ENCODE measurements at places on chromosomes 7 and 10.

DNA sequence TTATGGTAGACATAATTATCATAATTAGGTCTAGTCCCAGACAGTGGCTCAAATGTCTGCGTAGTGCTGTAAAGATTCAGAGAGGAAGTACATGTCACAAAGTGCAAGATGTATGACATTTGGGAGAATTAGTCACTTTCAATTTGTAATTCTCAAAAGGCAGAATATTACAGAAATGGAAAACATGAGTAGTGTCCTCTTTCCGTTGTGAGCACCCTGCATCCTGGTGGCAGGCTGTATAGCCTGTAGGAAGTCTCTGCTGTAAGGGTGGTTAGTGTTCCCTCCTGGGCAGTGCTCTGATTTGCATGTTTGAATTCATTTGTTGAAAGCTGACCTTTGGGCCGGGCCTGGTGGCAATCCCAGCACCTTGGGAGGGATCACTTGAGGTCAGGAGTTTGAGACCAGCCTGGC, 17.0 kb downstream of the CDK14 start:
- DNase-seq = no peak

DNA sequence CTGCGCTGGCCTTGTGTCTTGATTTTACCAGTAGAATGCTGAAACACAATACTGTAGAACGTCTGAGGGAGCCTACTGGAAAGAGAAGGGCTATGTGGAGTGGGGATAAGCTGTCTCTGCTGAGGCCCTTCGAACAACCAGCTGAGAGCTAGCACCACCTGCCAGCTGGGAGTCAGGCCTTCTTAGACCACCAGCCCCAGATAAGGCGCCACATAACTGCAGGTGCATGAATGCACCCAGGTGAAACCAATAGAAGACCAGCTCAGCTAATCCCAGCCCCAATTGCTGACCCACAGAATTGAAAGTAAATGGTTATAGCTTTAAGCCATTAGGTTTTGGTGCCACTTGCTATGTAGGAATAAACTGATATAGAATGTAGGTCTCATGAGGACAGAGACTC, 438.4 kb downstream of the ADRA2A start:
- DNase-seq = no peak

DNA sequence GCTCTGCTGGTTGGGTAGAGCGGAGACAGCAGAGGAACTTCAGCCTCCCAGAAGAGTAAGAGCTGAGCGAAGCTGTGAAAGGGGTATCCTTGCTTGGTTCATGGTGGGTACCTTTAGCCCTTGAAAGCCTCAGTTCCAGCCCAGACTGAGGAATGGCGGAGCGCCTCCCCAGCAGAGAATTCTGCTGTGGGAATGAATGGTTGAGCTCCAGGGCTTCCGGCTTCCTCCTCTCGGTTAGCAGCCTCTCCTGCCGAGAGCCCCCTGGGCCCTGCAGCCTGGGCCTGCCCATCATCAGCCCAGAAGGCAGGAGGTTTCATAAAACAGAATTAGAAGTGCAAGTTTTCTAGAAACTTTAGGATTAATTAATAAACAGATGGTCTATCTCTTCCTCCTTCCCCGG, 79.9 kb upstream of the ANLN start:
- DNase-seq = no peak

GRCh38 chr7:39384386-39384785, 181.8 kb upstream of the YAE1 start:
- DNase-seq = no peak

DNA sequence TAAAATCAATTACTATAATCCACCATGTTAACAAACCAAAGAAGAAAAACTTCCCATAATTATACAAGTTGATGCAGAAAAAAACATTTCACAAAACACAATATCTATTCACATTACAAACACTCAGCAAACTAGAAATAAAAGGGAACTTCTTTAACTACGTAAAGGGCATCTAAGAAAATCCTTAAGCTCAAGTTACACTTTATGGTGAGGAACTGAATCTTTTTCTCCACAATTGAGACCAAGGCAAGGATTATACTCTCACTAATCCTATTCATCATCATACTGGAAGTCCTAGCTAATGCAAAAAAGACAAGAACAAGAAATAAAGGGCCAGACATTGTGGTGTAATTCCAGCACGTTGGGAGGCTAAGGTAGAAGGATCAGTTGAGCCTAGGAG, 159.9 kb downstream of the ZNF365 start:
- DNase-seq = no peak

- DNase-seq = no peak
These were observed 11.9 kb downstream of the COBL start for GRCh38 chr7:51304729-51305128.

- no peak for DNase-seq
These were observed 36.9 kb upstream of the GNAI1 start for GRCh38 chr7:80097756-80098155.

- DNase-seq = no peak
These were observed 29.9 kb upstream of the UTF1 start for GRCh38 chr10:133199992-133200611.

GRCh38 chr10:99344715-99345114, 15.6 kb downstream of the CNNM1 start:
- no peak for DNase-seq

DNA sequence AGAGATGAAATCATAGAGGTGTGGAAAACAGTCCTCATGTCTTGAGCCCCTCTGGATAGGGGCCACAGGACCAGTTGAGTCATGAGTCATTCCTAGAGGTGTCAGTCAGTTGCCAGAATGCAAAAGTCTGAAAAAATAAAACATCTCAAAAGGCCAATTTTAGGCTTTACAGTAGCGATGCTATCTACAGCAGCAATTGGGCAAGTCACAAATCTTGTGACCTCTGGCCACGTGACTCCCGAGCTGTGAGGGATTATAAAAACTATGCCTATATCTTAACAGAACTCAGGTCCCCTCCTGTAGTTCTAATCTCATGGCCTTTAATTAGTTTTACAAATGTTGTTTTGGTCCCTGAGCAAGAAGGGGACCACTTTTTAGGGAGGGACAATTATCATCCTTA, 15.6 kb upstream of the TAS2R41 start:
- no peak for DNase-seq

DNA sequence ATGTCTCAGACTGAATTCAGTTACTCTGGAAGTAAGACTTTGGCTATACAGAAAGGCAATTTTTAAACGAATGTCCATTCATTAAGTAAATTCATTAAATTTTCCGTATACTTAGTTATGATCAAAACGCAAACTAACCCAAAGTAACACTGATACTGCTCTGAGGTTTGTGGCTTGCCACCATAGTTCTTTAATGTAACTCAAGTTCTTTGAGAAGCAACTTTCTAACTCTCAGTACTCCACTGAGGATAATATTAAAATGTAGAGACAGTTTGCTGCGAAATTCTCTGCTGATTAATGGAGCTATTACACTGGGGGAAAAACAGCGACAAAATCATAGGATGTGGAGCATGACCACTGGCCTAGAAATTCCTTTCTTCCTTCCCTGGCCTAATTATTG, 45.4 kb upstream of the PNLIPRP3 start:
- DNase-seq = no peak

GRCh38 chr7:28753613-28754012, 204.5 kb downstream of the TRIL start:
- no peak for DNase-seq

GRCh38 chr10:45377858-45378257, 3.8 kb downstream of the ALOX5 start:
- DNase-seq = no peak

DNA sequence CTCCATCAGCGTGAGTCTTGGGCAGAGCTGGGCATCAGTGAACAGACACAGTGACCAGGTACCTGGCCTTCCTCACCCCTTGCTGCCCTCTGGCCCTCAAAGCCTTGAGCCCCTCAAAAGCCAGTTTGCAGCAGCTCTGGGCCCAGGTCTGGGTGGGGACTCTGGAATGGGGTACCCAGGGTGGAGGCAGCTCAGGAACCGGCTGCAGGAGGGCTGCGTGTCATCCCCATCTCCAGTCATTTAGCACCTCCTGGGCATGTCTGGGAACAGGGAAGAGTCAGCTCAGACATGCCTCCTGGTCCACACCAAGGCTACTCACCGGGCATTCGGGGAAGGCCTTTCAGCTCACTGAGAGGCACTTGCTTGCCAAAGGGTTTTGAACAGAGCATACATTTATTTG, 503.3 kb downstream of the TCERG1L start:
- DNase-seq = no peak

GRCh38 chr10:73159038-73159648, 8.7 kb downstream of the ECD start:
- peak; percentile 28 for DNase-seq

GRCh38 chr10:95295031-95295755, 4.4 kb upstream of the PDLIM1 start:
- peak; percentile 20 for DNase-seq

DNA sequence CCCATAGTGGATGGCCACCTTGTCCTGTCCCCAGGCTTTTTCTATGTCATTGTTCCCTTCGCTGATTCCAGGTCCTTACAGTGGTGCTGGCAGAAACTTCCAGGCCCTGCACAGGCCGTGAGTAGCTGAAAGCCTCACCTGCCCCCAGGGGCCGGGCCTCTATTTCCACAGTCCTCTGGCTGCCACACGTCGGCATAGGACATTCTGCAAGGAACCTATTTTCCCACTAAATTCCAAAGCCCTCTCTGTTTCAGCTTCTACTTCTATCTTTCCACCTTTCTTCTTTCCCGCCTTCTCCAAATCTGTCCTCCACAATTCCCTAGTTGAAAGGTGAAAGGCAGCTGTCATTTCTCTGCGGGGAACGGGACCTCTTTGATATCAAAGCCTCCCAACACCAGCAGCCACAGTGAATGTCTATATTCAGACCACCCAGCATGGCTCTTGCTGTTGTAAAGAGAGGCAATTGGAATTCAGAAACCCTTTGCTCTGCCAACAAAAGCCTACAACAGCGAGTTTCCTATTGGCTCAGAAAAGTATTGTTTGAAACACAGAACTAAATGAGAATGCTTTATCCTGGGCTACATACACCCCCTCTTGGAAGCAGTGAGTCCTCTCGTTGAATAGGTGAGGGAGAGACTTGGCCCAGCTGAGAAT, 607.7 kb downstream of the GALNT17 start:
- DNase-seq = no peak

DNA sequence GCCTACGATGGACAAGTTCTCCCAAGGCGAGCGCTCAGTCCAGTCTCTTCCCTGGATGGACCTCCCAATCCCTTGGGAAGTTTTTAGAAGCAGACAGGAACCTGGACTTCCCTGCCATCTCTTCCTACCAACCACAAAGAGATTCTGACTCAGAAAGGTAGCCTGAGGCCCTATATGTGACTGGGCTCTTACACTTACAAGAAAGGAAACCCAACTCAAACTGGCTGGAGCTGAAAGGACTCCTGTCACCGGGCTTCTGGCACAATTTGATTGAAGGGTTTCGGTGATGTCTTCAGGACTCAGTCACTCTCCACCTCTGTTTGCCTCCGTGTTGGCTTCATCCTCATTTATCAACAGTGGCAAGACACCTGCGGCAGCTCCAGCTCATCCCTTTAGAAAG, 3.7 kb upstream of the COL13A1 start:
- DNase-seq = no peak

DNA sequence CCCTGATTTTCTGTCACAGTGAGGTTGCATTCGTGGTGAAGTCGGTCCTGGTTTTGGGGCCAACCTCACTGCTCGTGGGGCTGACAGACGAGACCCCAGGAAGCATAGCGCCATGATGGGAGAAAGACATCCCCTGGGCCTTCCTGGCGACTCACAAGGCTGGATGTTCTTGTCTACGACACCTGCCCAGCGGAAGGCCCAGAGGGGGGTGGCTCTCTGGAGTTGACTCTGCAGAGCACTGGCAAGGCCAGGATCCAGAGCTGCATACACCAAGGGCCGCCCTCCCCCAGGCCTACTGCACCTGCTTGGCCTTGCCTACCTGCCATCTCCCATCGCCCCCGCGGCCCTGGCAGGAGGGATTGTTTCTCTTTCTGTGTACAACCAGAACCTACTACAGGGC, 608.9 kb downstream of the PTPRN2 start:
- DNase-seq = no peak

- no peak for DNase-seq
These were observed 74.0 kb upstream of the DGKI start for GRCh38 chr7:137920637-137921399.

- no peak for DNase-seq
These were observed 755.4 kb downstream of the SUGCT start for GRCh38 chr7:40890088-40890692.

DNA sequence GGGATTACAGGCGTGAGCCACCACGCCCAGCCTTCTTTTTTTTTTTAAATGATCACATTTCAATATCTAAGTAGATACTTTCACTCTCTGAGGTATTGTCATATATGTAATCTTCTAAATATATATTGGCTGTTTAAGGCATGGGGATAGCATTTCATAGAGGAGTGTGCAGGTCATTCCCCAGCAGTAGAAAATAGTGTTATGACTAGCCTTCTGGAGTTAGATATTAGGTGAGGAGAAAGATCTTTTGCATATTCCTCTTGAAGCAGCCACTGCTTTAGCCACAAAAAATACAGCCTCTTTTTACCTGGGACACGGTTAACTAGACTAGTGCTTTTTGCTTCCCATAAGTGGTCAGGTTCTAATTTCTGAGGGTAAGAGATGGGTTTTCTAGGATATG, 28.9 kb downstream of the ADD3 start:
- no peak for DNase-seq

- DNase-seq = no peak
These were observed 24.7 kb downstream of the EN2 start for GRCh38 chr7:155482511-155483183.

DNA sequence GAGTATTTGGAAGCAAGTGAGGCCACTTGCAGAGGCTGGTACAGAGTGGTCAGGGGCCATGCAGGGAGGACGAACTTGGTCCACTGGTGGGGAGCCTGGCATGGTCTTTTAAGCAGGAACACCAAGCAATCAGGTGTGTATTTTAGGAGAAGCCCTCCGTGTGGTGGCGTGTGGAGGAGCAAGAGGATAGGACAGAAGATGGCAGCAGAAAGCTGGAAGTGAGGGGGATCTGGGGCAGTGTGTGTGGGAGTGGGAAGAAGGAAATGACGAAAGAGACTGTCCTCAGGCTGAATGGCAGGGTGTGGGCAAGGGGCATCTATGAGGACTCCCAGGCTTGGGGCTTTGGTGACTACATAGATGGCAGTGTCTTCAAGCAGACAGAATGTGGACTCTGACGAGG, 51.2 kb downstream of the TEX36 start:
- no peak for DNase-seq

GRCh38 chr10:74394416-74394969, 243.5 kb downstream of the ADK start:
- no peak for DNase-seq

DNA sequence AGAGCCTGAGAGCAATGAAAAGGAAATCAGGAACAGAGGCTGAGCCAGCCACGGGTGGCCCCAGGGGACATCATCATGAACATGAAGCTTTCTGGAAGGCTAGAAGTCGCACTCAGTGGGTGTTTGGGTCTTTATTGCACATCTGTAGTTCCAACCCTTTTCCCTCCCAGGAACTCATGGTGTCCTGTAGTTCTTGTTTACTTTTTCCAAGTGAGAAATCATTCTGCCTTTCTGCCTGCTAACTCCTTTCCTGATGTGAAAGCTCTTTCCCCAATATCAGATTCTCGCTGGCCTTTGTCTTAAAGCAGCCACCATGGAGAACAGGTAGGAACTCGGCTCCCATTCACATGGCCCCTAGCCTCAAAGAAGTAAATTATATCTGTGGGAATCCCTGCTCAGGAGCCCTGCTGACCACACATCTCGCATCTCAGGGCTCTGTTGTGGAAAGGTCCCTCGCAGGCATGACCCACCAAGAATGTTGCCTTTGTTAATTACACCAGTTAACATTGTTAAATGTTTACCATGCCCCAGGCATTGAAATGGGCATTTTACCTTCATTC, 542.7 kb downstream of the TNS3 start:
- no peak for DNase-seq

Data from stimulated activated CD4-positive, alpha-beta T cell treated with anti-CD3 and anti-CD28 coated beads, Interleukin-4, amount 100 ng/mL, for 48 hours (primary cell).